ENCODE measurements at places on chromosomes 1 and 21.

DNA sequence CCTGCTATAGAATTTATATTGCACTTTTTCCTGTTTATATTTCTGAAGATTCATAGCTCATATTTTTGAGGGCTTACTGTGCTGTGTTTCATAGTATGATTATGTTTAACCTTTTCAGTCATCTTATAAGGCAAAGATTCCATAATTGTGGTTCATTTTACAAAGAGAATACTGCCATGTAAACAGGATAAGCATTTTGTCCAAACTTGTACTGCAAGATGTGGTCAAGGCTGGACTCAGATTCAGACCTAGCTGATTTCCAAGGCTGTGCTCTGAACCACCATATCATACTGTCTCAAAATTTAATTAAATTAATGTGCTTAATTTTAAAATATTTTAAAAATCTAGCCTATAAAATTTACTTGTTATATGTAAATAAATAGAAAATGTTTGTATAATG, 31.4 kb downstream of the STXBP3 start:
- no peak for DNase-seq

- no peak for DNase-seq
Observed at GRCh38 chr1:14071581-14071980, 371.6 kb downstream of the PRDM2 start.

- no peak for DNase-seq
Observed at GRCh38 chr1:207109004-207109403, 5.0 kb downstream of the C4BPA start.

DNA sequence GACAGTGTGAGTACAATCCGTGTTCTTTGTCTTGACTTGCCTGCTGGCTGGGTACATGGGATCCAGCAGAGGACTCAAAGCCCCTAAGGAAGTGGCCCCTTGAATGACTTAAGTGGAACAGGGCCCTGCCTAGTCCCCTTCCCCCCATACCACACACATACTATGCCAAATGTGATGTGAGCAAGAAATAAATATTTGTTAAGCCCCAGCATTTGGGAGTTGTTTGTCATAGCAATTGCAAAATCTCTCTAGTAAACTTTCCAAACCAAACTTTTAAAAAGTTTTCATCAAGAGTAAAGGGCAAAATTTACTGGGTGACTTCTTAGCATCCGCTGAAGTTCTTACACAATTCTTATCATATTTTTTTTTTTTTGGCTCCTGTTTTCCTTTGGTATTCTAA, 32.5 kb upstream of the CACHD1 start:
- DNase-seq: no peak

- DNase-seq: no peak
Observed at GRCh38 chr1:45545019-45545493, 5.6 kb upstream of the AKR1A1 start.

- no peak for DNase-seq
Observed at GRCh38 chr1:80536461-80536860, 1264.3 kb upstream of the ADGRL2 start.

DNA sequence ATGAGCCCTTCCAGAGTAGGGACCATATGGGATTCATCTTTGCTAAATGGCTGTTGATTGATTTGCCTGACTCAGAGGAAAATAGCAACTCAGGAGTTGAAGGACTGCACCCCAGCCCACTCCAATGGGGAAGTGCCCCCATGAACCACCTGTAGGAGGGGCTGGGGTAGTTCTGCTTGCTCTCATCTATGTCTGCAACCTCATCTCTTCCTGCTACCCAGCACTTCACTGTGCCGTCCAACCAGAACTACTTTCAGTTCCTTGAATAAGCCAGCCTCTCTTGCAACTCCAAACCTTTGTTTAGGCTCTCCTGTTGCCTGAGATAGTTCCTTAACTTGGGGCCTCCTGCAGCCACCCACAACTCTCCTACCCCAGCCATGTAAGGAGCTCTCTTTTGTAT, 26.6 kb downstream of the BEND5 start:
- peak; percentile 47 for DNase-seq

DNA sequence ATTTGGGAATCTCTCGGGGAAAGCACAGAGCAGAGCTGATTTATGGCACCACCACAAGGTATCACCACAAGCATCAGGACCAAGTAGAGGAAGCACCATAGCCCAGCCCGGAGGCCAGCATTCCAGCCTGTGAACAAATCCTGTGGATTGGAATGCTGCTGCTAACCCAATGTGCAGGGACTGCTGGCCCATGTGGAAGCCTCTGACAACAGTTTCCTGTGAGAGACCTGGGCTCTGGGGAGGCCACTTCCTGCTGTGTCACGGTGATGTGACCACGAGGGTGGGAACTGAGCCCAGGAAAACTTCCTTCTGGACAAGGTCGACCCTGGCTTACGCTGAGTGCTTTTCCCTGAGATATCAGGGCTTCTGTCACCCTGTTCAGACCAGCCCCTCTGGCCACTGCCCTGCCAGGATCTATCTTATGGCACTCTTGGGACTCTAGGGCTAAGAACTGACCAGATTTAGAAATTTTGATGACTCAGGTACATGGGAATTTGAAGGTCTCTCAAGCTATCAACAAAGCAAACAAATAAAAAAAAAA, 88.3 kb upstream of the NGF start:
- DNase-seq: no peak

DNA sequence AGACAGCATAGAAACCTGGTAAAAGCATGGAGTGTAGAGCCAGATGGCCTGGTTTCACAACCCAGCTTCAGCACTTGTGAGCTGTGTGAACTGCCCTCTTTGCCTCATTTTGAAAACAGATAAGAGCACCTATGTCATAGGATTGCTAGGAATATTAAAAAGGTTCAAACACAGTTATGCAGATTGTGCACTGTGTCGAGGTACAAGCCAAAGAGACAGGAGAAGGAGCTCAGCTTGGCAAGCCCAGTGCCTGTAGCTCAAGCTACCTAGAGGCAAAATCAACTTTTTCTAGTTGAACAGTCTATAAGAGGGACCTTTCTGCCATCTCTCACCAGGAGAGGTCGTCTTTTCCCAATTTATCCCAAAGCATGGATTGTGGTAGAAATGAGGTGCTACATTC, 5.0 kb downstream of the CHODL start:
- DNase-seq: no peak

DNA sequence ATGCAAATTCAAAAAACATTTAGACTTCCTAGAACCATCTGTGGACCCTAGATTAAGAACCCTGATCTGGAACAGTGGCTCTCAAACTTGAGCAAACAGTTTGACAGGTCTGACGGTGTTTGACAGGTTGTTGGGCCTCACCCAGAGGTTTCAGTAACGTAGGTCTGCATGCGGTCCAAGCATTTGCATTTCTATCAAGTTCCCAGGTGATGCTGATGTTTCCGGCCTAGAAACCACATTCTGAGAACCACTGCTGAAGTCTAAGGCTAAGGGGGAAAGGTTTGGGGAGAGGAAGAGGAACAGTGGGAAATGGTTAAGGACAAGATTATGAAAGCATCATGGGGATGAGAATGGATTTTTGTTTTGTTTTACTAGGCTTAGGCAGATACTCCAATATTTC, 48.6 kb downstream of the MDM4 start:
- peak; percentile 80 for DNase-seq

GRCh38 chr1:195773931-195774330, 834.3 kb downstream of the KCNT2 start:
- no peak for DNase-seq

DNA sequence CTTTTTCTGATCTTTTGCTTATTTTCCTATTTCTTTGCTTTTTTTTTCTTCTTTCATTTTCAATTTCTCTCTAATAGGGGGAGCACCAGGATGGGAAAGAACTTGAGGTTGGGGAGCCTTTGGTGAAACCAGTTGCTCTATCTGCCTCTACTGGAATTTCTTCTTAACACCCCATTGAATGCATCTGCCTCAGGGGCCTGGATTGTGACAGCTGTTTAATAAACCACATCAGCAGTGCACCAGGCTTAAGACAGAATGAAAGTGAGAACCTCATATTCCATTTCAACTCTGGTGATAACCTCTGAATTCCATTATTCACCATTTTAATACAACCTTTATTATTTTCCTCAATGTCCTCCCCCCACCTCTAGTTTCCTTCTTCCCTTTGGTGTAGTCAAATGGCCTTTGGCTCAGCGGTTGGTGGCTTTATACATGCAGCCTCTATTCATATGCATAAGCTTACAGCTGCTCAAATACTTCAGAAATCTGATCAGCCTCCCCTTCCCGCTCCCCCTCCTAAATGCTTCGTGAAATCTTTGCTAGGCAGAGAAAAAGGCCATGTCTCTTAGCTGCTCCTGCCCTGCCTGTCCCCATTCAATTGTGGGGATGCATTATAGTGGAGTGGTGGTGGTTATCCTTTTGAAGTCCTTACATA, 537.3 kb upstream of the PLXNA2 start:
- DNase-seq: no peak

- DNase-seq: no peak
Observed at GRCh38 chr1:31101147-31101502, 35.6 kb upstream of the PUM1 start.
